ENCODE measurements at places on chromosomes 7 and 10.

GRCh38 chr10:47225219-47225927 lies 74.6 kb upstream of the GDF10 start:
- DNase-seq: no peak

DNA sequence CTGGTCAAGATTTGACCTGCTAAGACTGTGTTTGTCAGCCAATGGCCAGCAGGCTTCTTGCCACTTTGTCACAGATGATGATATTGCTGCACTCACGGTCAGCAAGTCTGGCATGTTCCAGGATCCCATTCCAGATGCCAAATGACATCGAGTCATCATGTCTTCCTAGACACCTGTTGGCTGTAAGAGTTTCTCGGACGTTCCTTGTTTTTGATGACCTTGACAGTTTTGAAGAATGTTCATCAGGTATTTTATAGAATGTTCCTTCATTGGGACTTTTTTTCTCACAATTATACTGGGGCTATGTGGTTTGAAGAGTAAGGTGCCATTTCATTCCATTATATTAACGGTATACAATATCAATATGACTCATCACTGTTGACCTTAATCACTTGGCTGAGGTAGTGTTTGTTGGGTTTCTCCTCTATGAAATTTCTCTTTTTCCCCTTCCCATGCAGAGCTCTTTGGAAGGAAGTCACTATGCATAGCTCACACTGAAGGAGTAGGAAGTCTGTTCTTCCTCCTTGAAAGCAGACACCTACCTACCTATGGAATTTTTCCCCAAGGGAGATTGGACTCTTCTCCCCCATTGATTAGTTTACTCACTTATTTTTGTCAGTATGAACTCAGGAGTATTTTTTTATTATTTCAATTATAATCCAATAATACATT lies 31.6 kb downstream of the HECW1 start:
- no peak for DNase-seq

DNA sequence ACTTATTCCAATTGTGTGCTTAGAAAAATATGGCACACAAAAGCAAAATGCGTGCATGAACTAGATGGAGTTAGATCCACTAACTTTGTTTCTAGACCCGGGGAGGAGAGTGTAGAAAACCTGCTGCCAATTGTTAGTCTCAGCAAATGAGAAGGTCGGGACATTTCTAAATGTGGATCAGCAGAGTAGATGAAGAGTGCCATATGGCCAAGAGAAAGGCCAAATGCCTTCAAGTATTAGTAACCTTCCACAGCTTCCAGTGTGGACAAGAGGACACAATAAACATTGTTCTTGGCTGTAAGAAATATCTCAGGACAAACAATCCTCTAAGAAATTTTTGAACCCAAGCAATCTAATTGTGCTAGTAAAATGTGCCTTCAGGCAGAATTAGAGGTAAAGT lies 690.3 kb downstream of the REEP3 start:
- DNase-seq: no peak

GRCh38 chr10:22615819-22616499 lies 98.4 kb downstream of the PIP4K2A start:
- no peak for DNase-seq

DNA sequence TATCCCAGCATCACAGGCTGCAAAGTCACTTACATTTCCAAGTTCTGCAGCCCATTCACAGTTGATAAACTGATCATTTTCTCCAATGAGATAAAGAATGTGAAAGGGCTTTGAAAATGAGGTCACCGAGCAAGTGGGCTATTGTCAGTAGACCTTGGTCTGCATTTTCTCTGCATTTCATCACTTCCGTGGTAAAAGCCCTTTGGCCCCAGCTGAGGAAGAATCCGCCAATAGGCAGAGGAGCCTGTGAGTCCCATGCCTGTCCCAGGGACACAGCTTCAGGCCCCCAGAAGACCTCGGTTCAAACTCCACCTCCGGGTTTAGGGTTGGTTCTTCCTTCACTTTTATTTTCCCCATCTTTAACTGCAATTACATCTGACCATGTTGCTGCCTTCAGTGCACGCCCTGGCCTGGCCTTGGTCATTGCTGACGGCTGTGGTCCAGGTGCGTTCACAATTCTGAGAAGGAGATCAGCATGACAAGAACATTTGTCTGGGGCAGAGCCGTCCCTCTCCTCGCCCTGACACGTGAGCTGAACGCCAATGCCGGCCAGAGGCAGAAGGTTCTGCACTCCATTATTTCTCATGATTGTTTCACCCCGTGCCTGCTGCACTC lies 292.5 kb downstream of the TCERG1L start:
- no peak for DNase-seq

DNA sequence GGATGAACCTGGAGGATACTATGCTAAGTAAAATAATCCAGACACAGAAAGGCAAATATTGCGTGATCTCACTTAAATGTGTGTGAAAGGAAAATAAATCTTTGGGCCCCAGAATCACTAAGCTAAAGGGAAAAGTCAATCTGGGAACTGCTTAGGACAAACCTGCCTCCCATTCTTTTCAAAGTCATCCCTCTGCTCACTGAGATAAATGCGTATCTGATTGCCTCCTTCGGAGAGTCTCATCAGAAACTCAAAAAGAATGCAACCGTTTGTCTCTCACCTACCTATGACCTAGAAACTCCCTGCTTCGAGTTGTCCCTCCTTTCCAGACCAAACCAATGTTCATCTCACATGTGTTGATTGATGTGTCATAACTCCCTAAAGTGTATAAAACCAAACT lies 40.1 kb upstream of the LAMB4 start:
- DNase-seq: no peak

GRCh38 chr10:7123774-7124173 lies 287.1 kb downstream of the SFMBT2 start:
- DNase-seq: no peak

DNA sequence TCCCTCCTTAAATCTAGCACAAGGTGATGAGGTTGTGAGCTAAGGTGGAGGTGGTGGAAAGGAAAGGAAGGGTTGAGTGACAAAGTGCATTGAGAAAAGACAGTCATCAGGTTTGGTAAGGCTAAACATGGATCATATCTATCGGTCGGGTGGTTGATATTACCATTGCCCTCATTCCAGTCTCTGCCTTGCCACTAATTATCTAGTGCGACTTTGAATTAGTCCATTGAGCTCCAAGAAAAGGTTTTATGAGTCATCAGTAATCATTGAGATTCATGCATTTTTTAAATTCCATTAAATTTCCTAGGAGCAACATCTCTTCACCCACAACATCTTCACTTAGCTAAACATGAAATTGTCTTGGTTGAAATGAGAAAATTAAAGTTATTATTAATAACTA lies 68.9 kb upstream of the FRMD4A start:
- DNase-seq: no peak

DNA sequence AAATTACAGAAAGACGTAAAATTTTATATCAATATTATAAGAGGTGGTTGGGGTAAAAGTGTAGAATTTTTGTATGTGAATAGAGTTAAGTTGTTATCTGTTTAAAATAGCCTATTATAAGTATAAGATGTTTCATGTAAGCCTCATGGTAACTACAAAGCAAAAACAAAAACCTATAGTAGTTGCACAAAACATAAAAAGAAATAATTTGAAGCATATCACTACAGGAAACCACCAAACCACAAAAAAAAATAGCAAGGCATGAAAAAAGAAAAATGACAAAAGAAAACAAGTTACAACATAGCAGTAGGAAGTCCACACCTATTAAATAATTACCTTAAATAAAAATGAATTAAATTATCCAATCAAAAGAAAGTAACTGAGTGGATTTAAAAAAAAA lies 12.4 kb upstream of the GSTK1 start:
- DNase-seq: no peak

DNA sequence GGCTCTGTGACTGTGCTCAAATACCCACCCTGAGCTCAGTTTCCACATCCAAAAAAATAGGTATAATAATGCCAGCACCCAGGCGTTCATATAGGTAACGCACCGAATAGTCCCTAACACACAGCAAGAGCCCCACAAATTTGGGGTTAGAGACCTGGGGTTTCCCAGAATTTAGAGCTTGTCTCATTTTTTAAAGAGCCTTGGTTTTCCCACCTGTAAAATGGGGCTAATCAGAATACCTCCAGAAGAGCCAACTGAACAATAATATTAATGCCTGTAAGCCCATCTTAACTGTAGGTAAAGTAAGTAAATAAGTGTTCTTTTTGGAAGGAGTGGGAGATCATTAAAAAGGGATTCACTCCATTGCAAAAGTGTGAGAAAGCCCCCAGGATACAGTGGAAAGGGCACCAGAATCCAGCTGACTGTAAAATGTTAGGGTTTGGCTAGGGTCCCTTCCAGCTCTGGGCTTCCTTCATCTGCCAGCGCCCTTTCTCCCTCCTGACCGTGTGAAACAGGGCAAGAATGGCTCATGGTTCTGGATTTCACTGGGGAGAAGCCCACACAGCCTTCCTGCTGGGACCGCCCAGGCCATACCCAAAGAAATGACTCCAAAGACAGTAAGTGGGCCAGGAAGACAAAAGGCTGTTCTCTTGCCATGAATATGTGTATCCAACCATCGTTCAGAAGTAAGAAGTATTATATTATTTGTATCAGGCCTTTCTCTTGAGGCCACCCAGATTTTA lies 2.1 kb downstream of the MTURN start:
- DNase-seq: no peak

DNA sequence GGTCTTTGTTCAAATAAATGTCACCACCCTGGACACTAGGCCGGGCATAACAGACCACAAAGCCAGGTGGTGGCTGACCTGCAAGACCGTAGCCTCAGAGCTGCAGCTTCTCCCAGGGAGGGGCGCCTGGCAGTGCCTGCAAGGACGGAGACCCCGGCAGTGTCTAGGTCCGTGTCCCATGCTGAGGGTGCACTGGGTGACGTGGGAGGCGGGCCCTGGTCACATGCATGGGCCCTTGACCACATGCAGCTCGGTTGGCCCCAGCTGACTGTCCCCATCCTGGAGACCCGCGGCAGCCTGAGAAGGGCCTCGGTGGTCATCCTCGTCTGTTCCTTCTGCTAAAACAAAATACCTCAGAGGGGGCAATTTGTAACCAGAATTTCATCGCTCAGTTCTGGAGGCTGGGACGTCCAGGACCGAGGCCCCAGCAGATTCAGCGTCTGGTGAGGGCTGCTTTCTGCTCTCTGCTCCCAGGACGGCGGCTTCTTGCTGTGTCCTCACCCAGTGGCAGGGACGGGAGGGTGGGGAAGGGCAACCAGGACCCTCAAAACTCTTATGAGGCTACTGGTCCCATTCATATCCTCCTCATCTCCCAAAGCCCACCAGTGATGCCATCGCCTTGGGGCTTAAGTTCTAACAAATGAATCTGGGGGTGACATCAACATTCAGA lies 36.8 kb downstream of the PWWP2B start:
- no peak for DNase-seq

- no peak for DNase-seq
Measured at GRCh38 chr7:74141705-74142104, 32.5 kb upstream of the EIF4H start.

DNA sequence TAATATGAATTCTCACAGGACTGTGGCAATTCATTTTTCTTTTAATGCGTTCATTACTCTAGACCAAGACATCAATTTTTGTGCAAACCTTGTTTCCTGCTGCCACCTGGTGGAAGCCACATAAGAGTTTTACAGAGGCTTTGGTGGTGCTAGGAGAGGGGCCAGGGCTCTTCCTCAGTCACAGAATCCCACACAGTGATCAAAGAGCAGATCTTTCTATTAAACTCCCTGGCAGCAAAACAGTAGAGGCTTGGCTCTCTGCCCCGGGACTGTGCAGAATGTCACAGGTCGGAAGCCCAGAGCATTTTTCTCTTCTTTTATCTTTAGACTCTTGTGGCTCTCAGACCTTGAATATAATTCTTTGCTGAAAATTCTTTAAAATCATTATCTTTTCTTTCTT lies 506.4 kb upstream of the C7orf33 start:
- DNase-seq: no peak

- DNase-seq: no peak
Measured at GRCh38 chr10:80580638-80581468, 43.2 kb downstream of the SH2D4B start.

DNA sequence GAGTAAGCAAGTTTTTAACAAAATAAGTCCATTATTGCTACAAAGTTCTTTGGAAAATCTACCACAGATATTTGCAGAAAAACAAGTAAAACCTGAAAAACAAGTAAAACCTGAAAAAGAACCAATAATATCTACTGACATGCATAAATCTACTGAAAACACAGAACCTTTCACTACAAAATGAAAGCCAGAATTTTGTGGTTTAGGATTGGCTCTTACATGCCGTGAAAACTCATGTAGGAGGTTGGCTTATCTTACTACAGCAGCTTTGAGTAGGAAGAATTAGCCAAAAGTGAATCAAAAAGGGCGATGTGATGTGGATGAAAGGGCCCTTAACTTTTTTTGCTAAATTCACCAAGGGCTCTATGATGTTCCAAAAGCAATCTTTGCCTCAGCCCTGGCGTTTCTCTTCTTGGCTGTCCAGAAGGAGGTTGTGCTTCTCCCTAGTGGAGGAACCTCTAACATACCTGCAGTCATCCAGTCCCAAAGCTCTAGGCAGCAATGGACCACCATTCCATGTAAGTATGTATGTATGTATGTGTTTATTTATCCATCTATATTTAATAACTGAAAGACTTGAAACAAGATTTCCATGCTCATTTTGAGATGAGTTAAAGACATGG lies 93.5 kb upstream of the ZNF804B start:
- no peak for DNase-seq

DNA sequence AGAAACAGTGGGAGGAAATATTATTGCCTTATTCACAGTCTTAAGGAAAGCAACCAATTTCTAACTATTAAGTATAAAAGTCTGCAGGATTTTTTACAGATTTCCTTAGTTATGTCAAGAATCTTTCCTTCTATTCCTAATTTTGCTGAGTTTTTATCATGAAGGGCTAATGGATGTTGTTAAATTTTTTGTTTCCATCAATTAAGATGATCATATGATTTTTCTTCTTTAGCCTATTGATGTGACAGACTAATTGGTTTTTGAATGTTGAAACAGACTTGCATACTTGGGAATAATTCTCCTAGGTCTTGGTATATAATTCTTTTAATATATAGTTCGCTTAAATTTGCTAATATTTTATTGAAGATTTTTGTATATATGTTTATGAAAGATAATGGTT lies 569.1 kb upstream of the KCND2 start:
- DNase-seq: no peak

DNA sequence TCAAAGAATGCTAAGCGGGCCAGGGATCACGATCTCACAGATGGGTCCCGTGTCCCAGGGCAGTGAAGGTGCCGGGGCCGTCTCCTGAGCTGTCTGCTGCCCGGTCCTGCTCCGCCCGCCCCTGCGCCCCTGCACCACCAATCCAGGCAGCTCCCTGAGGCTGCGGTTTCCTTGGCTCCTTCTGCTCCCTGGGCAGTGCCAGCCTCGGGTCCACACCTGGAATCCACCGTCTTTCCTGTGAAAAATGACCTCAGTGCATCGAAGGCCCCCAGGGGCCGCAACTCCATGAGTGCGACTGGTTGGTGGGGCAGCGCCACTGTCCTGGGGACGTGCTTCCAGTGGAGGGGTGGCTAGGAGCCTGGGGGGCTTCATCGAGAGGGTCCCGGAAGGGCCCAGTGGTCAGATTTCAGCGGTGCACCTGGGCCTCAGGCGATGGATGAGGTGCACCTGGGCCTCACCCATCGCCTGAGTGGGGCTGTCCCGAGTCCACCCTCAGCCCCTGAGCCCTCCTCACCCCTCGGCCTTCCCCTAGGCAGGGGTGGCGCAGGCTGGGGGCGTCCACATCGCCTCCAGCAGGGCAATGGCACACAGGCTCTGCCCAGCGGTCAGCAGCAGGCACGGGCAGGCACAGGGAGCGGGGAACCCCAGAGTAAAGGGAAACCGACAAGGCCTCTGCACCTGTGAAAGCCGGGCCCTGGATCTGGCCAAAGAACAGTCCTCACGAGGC lies 27.2 kb downstream of the ADGRA1 start:
- no peak for DNase-seq

Data from stimulated activated CD4-positive, alpha-beta T cell treated with anti-CD3 and anti-CD28 coated beads, Interleukin-2, amount 100 ng/mL, for 4 hours (primary cell).